Occipital lobe (tissue), 3 donors: ENCODE measurements at places on chromosomes 16 and 17. TPM values are rescaled to one million over a fixed set of nuclear protein-coding genes. Genes with fewer than 3 reads are reported as not detected.

DNA sequence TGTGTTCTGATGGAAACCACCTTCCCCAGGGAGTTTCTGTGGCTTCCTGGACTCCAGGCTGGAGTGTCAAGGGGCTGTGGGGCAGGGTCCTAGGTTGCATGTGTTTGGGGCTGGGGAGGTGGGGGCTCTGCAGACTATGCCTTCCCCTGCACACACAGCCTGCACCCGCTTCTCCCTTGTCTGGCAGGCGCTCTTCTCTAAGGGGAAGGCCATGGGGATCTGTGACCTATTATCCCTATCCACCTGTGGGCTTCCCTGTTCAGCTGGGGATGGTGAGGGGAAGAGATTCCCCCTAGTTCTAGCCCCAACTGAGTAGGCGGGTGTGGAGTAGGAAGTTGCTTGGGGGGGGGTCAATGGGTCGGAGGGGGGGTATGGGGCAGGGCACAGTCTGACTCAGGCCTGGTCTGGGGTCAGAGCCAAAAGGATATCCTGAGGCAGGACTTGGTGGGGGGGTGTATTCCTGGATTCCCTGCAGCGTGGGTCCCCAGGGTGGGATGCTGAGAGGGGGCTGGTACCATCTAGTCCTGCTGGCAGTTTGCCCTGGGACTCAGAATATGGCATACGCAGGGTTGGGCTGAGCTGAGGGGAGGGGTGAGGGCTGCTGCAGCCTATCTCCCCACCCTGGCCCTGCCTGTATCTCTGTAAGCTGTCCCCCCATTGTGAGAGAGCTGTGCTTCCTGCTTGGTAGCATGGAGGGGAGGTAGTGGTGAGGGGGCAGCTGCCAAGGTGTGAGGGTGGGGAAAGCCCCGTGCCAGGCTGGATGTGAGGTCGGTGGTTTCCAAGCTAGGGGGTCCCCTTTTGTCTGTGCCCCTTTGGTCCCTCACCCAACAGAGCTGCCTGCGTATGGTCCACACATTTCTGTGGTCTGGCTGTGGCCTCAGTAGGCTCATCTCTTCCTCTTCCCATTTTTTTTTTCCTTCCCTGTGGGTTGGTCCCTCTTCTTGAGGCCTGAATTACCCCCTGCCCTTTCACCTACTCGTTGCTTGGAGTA is 14.7 kb downstream of the RARA start:
- DNase-seq = no peak

GRCh38 chr17:33968350-33969044 is 286.6 kb upstream of the CCL2 start:
- DNase-seq = no peak

GRCh38 chr16:31083556-31083955 is 5.2 kb downstream of the PRSS53 start:
- DNase-seq = no peak

- DNase-seq = no peak
Observed at GRCh38 chr17:19705771-19706770, 10.3 kb downstream of the SLC47A2 start.

DNA sequence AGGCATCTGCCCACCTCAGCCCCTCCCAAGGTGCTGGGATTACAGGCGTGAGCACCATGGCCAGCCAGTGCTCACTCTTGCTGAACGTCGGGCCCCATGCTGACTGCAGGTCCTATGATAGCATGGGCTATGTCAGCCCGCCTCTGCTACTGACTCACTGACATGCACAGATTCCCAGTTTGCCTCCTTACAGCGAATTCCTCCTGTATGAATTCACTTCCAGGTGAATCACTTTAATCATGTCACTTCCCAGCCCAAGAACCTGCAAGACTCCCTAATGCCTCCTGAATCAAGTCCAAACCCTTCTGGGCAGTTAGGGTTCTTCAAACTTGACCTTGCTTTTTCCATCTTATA is 16.1 kb upstream of the UBTF start:
- DNase-seq = no peak

- no peak for DNase-seq
Observed at GRCh38 chr16:72873853-72874252, 174.1 kb downstream of the ZFHX3 start.

DNA sequence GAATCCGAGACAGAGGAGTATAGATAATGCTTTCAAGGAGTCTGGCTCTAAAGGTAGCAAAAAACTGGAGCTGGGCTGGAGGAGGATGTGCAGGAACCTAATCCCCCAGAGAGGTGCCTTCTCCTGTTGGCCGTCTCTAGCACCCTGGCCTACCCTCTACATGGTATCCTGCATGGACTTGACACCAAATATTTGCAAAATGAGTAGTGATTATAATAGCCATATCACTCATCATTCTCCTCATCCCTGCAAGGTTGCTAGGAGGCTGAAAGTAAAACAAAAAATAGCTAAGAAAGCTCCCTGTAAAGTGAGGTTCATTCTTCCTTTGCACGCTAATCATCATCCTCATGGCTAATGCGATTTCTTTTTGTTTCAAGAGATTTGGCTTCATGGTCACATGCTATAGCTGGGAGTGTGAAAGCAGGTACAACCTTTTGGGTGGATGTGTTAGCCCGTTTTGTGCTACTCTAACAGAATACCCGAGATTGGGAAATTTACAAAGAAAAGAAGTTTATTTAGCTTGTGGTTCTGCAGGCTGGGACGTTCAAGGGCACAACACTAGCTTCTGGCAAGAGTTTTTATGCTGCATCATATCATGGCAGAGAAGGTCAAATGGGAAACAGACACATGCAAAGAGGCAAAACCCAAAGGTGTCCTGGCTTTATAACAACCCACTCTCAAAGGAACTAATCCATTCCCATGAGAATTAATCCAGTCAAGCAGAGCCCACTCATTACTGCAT is 27.1 kb upstream of the CIITA start:
- DNase-seq = no peak

- DNase-seq = peak; percentile 88
Observed at GRCh38 chr16:68529931-68530701, 9.0 kb upstream of the ZFP90 start.

GRCh38 chr17:7060165-7060891 is 16.4 kb upstream of the SLC16A11 start:
- DNase-seq = no peak

DNA sequence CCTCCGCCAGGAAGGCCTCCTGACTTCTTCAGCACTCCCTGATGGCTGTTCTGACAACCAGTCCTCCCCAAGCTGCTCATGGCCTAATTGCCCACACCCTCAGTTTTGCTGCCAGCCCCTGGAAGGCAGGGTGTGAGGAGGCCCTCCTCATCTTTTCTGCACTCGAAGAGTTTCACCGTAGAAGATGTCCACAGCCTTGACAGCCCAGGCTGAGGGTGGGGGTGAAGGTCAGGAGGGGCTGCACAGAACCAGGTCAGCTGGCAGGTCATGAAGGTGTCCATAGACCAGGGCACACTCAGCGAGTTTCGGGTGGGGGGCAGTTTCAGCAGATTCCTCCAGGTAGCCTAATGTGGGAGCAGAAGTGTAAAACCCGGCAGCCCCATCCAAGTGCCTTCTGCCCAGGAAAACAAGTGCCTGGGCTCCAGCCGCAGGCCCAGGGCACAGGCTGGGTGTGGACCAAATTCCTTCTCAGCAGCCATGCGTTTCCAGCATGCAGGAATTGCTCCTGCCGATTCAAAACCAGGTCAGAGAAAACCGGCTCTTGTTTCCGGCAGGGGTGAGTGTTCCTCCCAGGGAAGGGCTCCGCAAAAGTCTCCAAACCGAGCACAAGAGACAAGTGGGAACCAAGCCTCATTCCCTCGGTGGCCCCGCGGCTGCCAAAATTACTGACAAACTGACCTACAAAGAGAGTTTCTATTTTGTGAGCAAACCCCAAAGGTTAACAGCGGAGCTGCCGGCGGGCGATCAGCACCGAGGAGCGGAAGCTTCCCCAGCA is 228.8 kb downstream of the C16orf78 start:
- DNase-seq = no peak

- DNase-seq = no peak
Observed at GRCh38 chr17:46894476-46895151, 28.3 kb upstream of the GOSR2 start.

DNA sequence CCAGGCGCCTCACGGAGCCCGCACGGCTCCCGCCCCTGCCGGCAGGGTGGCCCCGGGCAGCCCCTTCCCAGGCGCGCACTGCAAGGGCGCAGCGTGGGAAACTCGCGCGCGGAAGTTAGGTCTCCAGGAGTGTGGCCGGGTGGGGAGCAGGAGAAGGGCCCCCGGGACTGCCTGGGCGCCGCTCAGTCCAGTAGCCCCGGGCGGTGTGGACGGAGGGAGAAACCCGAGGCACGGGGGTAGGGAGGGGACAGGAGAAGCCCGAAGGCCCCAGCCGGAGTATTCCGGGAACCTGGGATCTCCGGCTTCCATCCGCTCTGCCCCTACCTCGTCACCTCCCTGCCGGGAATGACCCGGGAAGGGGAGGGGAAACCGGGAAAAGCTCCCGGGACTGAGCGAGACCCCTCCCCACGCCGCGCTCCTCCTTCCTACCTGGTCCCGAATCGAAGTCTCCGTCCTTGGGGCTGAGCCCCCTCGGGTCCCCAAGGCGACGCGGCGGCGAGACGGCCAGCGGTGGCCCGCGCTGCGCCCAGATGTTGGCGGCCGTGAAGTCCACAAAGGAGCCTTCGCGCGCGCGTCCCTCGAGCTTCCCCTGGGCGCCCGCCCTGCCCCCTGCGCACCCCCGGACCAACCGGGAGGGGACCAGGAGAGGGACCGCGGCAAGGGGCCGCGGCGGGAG is 418 bp downstream of the SOCS3 start:
- no peak for DNase-seq

DNA sequence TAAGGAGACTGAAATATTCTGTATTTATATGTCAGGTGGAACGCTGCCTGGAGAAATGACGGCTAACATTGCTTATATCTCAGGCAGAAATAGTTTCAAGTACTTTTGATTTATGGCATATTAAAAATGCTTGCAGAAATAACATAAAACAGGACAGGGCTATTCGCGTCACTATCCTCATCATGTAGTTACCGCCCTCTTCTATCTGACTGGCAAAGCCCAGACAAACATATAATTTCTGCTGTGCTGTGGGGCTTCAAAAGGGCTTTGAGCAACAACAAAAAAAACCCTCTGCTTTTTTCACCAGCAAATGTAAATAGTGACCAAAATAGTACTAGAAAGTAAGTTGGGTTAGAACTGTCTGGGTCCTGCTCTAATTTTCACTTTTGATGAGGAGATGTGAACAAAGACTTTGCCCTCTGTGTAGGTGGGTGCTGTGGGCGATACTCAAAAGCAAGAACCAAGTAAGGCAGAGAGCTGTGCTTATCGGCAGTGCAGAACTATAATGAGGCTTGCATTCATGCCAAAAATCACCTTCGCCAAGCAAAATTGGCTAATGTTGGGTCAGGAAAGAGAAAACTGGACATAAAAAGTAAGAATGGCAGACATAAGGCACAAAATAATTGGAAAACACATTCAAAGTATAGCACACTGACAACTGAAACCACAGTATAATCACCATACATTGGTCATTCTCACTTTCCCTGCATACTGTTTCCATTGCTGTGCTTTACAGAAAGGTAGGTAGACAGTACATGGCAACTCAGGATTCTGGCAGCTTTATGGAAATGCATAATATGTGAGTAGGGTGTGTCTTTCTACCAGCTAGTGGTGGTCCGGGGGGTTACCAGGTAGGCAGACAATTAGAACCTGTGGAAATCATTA is 151.2 kb upstream of the AXIN2 start:
- no peak for DNase-seq

Gene ALOX15B
- total RNA-seq = 0.16 TPM

Gene MYL4
- total RNA-seq = 4.2 TPM

Gene B4GALNT2
- not detected for total RNA-seq

Gene CBX8
- 8.4 TPM for total RNA-seq

Gene KRT27
- not detected for total RNA-seq

Gene CDRT15
- total RNA-seq = not detected

Gene NPIPB6
- total RNA-seq = not detected
